ENCODE measurements at places on chromosomes 1 and 21. TPM values are rescaled to one million over a fixed set of nuclear protein-coding genes. Genes with fewer than 3 reads are reported as not detected.

Gene NPHS2
- total RNA-seq: not detected

Gene ARMH1
- total RNA-seq: not detected

- H3K36me3 ChIP-seq: no peaks in the 10 kb centered on the region
- H3K27me3 ChIP-seq: no peaks in the 10 kb centered on the region
- H3K4me3 ChIP-seq: no peak overlapping the region
- H3K27ac ChIP-seq: no peak overlapping the region
- peaks cover 14% of the 10 kb centered on the region for H3K4me1 ChIP-seq
Measured at GRCh38 chr1:39892601-39893595, 8.8 kb downstream of the MYCL start.

- peaks cover 6% of the 10 kb centered on the region for H3K4me1 ChIP-seq
- H3K36me3 ChIP-seq: no peaks in the 10 kb centered on the region
- no peaks in the 10 kb centered on the region for H3K27me3 ChIP-seq
- DNase-seq: no peak
- H3K27ac ChIP-seq: no peak overlapping the region
- no peak overlapping the region for H3K4me3 ChIP-seq
Measured at GRCh38 chr1:111789666-111790316, 34.1 kb downstream of the DDX20 start.

Gene CLIC6
- 8.3 TPM for total RNA-seq

DNA sequence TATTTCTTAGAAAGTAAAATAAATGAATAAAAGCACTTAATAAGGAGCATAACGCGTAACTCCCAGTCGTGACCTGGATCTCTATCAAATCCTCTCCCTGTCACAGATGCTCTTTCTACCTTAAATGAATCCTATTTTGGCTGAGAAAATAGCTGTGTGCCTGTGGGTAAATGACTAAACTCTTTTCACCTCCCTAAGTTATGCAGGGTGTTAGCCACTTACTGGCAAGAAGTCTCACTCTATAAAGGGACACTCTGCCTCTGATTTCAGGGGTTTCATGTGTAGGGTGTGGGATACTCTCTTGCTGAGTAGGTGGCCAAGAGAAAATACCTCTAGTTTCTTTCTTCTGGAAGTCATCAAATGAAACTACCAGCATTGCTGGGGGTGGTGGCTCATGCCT, 24.3 kb upstream of the PPP1R15B start:
- H3K27ac ChIP-seq: peak overlapping the region; percentile 33
- no peaks in the 10 kb centered on the region for H3K36me3 ChIP-seq
- H3K4me3 ChIP-seq: no peak overlapping the region

DNA sequence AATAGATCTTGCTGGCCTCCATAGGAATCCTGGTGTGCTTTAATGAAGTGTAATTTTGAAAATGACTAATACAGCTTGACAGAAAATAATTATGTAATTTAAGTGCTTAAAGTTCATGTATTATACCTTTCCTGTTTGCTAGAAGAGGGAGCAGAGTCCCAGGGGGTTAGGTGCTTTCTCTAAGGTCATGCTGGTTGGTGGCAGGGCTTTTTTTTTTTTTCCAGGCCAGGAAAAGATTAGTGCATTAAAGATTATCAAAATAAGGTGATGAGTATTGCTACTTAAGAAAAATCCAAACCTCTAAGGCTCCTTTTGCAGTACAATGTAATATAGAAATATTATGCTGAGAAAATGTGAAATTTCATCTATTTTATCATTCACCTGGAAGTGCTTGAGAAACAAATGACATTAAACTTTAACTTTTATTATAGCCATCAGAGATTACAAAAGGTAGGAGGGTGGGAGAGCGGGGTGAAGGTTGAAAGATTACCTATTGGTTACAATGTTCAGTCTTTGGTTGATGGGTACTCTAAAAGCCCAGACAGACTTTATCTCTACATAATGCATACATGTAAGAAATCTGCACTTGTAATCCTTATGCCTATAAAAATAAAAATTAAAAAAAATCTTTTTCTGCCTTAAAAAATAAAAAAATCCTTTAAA, 110.8 kb downstream of the RABGAP1L start:
- H3K36me3 ChIP-seq: no peaks in the 10 kb centered on the region
- no peak overlapping the region for H3K27ac ChIP-seq
- H3K27me3 ChIP-seq: no peaks in the 10 kb centered on the region

DNA sequence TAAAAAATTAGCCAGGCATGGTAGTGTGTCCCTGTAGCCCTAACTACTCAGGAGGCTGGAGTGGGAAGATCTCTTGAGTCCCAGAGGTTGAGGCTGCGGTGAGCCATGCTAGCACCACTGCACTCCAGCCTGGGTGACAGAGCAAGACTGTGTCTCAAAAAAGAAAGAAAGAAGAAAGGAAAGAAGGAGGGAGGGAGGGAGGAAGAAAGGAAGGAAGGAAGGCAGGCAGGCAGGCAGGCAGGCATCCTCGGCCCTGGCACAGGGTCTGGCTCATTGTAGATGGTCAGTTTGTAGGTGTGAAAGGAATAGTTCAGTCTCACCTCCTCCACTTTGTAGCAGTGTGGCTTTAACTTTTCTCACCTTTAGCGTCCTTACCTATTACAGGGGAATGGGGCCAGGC, 25.0 kb downstream of the NAV1 start:
- no peak overlapping the region for H3K27ac ChIP-seq
- no peaks in the 10 kb centered on the region for H3K27me3 ChIP-seq
- H3K4me3 ChIP-seq: no peak overlapping the region
- no peak for DNase-seq

DNA sequence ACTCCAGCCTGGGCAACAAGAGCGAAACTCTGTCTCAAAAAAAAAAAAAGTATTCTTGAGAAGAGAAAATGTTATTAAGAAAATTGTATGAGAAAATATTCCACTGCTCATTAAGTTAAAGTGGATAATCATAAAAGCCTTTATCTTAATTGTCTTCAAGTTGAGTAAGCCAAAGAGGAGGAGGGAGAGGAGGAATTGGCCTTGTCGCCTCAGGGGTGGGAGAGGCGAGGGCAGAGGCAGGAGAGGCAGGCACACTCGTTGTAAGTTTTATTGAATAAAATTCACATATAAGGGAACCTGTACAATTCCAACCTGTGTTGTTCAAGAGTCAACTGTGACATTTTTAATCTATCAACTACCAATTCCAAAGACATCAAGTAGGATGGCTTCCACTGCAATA, 820.3 kb downstream of the USP25 start:
- H3K27me3 ChIP-seq: no peaks in the 10 kb centered on the region
- H3K27ac ChIP-seq: no peak overlapping the region
- no peak overlapping the region for H3K4me3 ChIP-seq
- H3K4me1 ChIP-seq: peaks cover 7% of the 10 kb centered on the region
- DNase-seq: no peak
- no peaks in the 10 kb centered on the region for H3K36me3 ChIP-seq

Gene KRTAP10-12
- total RNA-seq: not detected

- peaks cover 10% of the 10 kb centered on the region for H3K4me1 ChIP-seq
- no peak for DNase-seq
- H3K4me3 ChIP-seq: peak overlapping the region; percentile 35
- H3K36me3 ChIP-seq: no peaks in the 10 kb centered on the region
- H3K27me3 ChIP-seq: no peaks in the 10 kb centered on the region
- H3K27ac ChIP-seq: peak overlapping the region; percentile 61
Measured at GRCh38 chr21:39869141-39869818, 2.0 kb downstream of the PCP4 start.

- no peaks in the 10 kb centered on the region for H3K27me3 ChIP-seq
- no peak overlapping the region for H3K4me3 ChIP-seq
- no peaks in the 10 kb centered on the region for H3K36me3 ChIP-seq
- no peak for DNase-seq
- H3K4me1 ChIP-seq: no peaks in the 10 kb centered on the region
Measured at GRCh38 chr1:238191170-238191569, 300.4 kb upstream of the ZP4 start.

Gene KRTAP7-1
- not detected for total RNA-seq

Gene HUNK
- 0.74 TPM for total RNA-seq

DNA sequence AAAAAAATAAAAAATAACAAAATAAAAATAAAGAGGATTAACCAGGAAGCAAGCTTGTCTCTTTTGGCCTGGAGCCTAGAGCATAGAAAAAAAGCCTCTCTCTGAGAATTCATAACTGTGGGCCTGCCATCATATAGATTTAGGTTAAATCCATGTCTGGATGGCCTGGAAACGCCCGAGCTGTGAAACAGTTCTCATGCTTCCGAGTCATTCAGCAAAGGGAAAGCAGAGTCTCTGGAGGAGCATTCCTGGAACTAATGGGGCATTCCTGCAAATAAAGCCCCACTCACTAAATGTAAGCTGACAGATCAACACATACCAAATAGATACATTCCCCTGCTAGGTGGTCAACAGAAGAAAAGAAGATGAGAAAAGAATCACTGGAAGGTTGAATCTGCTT, 75.8 kb upstream of the GNG4 start:
- no peak overlapping the region for H3K4me3 ChIP-seq
- no peak overlapping the region for H3K27ac ChIP-seq
- no peaks in the 10 kb centered on the region for H3K4me1 ChIP-seq
- no peaks in the 10 kb centered on the region for H3K27me3 ChIP-seq
- DNase-seq: no peak

Gene PLA2G2F
- total RNA-seq: not detected

Gene PIK3R3
- 27.0 TPM for total RNA-seq

Gene GRIK3
- total RNA-seq: 0.74 TPM

Measured in vagina (tissue), 2 donors.